ENCODE measurements at places on chromosomes 3 and 15. TPM values are rescaled to one million over a fixed set of nuclear protein-coding genes. Genes with fewer than 3 reads are reported as not detected.

DNA sequence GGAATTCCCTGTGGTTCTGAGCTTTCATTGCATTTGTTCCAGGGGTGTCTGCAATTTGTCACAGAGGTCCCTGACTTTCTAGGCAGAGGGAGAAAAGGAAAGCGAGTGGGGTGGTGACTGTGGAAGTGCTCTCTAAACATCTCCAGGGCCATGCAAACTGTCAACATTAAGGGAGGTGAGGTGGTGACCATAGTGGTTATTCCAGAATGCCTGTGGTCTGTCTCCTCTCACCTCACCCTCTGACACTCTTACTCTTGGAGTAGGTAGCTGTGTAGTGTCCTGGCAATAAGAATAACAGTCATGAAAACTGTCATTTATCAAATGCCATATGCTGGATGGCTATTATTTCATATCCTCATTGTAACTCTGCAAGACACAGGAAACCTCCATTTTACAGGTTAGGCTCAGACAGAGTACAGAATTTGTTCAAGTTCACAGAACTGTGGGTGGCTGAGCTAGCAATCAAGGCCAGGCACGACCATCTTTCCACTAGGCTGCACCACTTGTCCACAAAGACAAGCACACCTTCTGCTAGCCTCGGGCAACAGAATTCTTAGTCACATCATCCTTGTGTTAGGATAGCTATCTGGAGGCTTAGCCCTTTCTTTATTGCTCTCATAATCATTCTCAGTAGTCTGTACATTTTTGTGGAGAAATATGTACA, 179.4 kb downstream of the CD47 start:
- DNase-seq = no peak

Gene CPN2
- 0.14 TPM for total RNA-seq

Gene FGF12
- total RNA-seq = 1.7 TPM

Gene ZBTB47
- total RNA-seq = 83.8 TPM

- no peak for DNase-seq
Measured at GRCh38 chr3:28376424-28376823, 27.8 kb upstream of the AZI2 start.

Gene ST3GAL6
- total RNA-seq = 7.5 TPM

DNA sequence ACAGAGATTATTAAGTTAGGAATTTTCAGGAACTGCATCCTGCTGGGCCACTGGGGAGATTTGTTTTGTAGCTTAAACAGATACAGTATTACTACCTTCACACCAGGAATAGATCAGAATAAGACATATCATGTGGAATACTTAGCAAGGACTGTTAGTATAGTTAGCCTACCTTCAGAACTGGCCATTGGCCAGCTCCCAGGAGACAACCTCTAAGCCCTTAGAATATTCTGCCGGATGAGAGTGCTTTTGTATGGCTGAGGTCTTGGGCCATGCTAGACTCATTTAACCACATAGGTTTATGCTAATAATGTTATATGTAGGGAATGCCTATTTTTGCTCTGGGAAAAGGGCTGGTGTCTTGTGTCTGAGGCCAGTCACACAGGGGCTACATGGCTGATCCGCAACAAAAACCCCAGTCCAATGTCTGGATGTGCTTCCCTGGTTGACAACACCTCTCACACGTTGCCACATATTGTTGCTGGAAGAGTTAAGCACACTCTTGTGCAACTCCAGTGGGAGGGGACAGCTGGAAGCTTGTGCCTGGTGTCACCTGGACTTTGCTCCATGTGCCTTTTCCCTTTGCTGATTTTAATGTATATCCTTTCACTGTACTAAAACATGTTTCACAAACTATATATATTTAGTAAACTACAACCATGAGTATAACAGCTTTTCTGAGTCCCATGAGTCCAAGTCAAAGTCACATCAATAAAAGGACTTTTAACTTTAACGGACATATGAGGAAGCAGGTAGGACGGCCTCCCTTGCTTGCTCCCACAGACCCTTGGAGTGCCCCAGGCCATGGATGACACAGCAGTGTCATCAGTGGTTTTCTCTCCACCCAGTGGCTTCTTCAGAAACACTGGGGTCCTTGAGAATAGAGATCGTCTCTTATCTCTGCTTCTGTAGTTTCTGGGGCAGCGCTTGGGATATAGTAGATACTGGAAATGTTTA, 118.0 kb upstream of the C3orf80 start:
- no peak for DNase-seq

Gene WNT5A
- total RNA-seq = 6.7 TPM

Gene TNK2
- 24.3 TPM for total RNA-seq

- DNase-seq = no peak
Measured at GRCh38 chr15:81000144-81000623, 539 bp upstream of the TLNRD1 start.

Gene ARL14
- total RNA-seq = not detected

DNA sequence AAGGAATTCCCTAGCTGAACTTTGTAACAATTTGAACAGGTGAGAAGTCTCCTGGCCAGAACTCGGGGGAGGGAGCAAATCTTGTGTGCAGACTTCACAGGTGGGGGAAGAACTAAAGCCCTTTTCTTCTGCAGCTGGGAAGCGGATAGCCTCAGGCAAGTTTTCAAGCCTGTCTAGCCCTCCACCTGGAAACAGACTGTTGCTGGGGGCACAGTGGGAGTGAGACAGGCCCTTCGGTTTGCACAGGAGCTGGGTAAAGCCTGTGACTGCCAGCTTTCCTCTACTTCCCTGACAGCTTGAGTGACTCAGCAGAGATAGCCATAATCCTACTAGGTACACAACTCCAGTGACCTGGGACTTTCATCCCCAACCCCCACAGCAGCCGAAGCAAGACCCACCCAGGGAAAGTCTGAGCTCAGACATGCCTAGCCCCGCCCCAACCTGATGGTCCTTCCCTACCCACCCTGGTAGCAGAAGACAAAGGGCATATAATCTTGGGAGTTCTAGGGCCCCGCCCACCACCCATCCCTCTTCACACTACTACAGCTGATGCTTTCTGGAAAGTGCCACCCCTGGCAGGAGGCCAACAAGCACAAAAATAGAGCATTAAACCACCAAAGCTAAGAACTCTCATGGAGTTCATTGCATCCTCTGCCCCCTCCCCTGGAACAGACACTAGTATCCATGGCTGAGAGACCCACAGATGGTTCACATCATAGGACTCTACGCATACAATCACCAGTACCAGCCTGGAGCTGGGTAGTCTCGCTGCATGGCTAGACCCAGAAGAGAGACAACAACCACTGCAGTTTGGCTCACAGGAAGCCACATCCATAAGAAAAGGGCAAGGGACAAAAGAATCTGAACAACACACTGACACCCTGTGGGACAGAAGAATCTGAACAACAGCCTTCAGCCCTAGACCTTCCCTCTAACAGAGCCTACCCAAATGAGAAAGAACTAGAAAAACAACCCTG, 479.0 kb downstream of the RAP2B start:
- DNase-seq = no peak
